Endodermal cell (in vitro differentiated cells): ENCODE measurements at places on chromosomes 6 and 20. TPM values are rescaled to one million over a fixed set of nuclear protein-coding genes. Genes with fewer than 3 reads are reported as not detected.

GRCh38 chr6:89269252-89269651, 45.8 kb downstream of the GABRR2 start:
- H3K36me3 ChIP-seq = no peaks in the 10 kb centered on the region
- DNase-seq = no peak
- H3K4me1 ChIP-seq = no peaks in the 10 kb centered on the region
- no peak overlapping the region for H3K4me3 ChIP-seq
- no peaks in the 10 kb centered on the region for H3K27me3 ChIP-seq

DNA sequence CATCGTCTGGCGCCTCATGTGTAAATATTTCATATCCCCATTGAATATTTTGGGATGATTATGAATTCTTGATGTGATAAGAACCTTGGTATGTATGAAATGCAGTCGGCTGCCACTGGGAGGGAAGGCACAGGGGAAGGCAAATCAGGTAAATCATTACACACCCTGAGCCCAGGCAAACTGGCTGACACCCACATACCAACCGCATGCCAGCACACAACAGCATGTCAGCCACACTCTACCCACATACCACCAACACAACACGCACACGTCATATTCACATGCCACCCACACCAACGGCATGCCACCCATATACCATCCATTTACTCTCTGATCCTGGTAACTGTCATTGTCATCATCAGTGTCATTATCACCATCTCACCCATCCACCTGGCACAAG, 28.3 kb upstream of the MDGA1 start:
- H3K36me3 ChIP-seq = no peaks in the 10 kb centered on the region
- H3K4me3 ChIP-seq = no peak overlapping the region
- H3K27me3 ChIP-seq = peaks cover 9% of the 10 kb centered on the region

The CST5 gene
- not detected in 2 replicates for total RNA-seq

- no peak overlapping the region for H3K4me3 ChIP-seq
- H3K4me1 ChIP-seq = no peaks in the 10 kb centered on the region
- DNase-seq = no peak
- H3K27me3 ChIP-seq = no peaks in the 10 kb centered on the region
- H3K27ac ChIP-seq = no peak overlapping the region
These were observed 18.1 kb downstream of the ELMO2 start for GRCh38 chr20:46388201-46388836.

- H3K4me3 ChIP-seq = no peak overlapping the region
- peaks cover 10% of the 10 kb centered on the region for H3K4me1 ChIP-seq
- no peak for DNase-seq
- no peaks in the 10 kb centered on the region for H3K27me3 ChIP-seq
- H3K27ac ChIP-seq = no peak overlapping the region
These were observed 286.3 kb downstream of the BTBD9 start for GRCh38 chr6:38353310-38354036.

The MAS1 gene
- not detected in 2 replicates for total RNA-seq

DNA sequence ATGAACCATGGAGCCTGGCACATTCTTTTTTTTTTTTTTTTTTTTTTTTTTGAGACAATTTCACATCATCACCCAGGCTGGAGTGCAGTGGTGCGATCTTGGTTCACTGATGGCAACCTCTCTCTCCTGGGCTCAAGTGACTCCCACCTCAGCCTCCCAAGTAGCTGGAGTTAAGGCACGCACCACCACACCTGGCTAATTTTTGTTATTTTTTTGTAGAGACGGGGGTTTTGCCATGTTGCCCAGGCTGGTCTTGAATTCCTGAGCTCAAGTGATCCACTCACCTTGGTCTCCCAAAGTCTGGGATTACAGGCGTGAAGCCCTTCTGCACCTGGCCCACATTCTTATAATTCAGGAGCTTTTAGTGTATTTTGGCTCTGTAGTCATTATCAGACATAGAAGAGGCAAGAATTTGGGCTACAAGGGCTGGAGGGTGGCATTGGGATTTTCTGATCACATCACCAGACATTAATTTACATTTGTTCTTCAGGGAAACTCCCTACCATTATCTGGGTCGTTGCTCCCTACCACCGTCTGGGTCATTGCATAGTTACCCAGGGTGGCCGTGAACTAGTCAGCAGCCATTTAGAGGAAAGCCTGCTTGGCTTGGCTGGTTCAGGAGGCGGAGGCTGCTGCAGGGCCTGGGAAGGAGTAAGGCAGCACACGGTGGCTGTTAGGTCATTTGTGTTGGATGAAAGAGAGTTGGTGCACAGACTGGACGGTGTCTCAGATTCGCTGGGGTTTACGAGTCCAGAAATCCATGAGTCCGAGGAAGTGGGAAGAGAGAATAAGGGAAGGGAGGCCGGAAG, 17.6 kb downstream of the ARID1B start:
- H3K4me1 ChIP-seq = no peaks in the 10 kb centered on the region
- no peak overlapping the region for H3K27ac ChIP-seq
- no peaks in the 10 kb centered on the region for H3K27me3 ChIP-seq
- DNase-seq = peak; percentile 53
- H3K36me3 ChIP-seq = peaks cover 7% of the 10 kb centered on the region

The C6orf163 gene
- total RNA-seq = 3.3 and 5.2 TPM in 2 replicates

GRCh38 chr6:160861824-160862223, 129.7 kb upstream of the MAP3K4 start:
- no peak overlapping the region for H3K4me3 ChIP-seq
- H3K36me3 ChIP-seq = no peaks in the 10 kb centered on the region
- H3K4me1 ChIP-seq = no peaks in the 10 kb centered on the region
- no peak for DNase-seq
- no peaks in the 10 kb centered on the region for H3K27me3 ChIP-seq

The CST1 gene
- 41.2 to 130 TPM (median 123 TPM) in 3 replicates for total RNA-seq

The PI16 gene
- not detected in 3 replicates for total RNA-seq

GRCh38 chr6:111558690-111559187, 46.9 kb downstream of the TRAF3IP2 start:
- no peaks in the 10 kb centered on the region for H3K27me3 ChIP-seq
- H3K27ac ChIP-seq = no peak overlapping the region
- no peak overlapping the region for H3K4me3 ChIP-seq
- DNase-seq = no peak

The TOP1 gene
- total RNA-seq = 52.4 to 78.8 TPM (median 76.9 TPM) in 3 replicates
